Cortex of kidney (tissue), 1 donor: ENCODE measurements at places on chromosomes 6 and 20.

- DNase-seq = no peak
Observed at GRCh38 chr6:69880601-69881000, 14.2 kb downstream of the COL19A1 start.

- DNase-seq = no peak
Observed at GRCh38 chr6:27502508-27503435, 29.9 kb upstream of the ZNF184 start.

- no peak for DNase-seq
Observed at GRCh38 chr6:45685076-45685475, 307.3 kb upstream of the SUPT3H start.

DNA sequence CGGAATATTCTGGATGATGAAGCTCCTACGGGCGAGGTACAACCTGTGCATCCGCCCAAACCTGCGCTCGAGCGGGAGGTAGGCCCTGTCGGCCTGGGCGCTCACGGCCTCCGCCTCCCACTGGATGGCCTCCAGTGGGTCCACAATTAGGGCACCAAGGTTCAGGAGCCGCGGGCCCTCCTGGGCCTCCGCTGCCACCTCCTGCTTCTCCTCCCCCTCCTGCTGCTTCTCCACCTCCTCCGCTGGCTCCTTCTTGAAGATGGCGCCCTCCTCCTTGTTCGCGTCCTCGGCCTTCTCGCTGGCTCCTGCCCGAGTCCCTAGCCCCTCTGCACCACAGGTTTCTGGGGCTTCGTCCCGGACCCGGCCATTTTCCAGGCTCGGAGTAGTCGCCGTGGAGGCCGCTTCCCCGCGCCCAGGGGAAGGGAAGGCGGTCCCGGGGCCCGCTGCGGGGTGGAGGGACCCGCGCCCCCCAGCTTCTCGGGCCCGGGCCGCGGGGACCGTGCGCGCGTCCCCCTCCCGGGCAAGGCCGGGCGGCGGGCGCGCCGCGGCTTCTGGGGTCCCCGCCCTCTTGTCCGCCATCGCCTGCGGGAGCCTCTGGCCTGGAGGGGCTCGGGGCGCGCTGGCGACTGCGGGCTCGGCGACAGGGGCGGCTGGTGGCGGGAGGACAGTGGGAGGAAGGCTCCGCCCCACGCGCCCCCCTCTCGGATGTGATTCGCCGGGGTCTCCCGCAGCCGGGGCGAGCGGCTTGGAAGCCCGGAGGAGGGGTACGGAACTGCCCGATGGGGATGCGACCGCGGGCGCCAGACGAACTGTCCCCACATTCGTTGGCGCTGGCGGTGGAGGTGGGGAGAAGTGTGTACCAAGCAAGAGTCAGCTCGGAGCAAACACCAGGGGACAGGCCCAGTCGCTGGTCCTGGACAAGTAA is 17.6 kb downstream of the PLAGL2 start:
- DNase-seq = no peak

DNA sequence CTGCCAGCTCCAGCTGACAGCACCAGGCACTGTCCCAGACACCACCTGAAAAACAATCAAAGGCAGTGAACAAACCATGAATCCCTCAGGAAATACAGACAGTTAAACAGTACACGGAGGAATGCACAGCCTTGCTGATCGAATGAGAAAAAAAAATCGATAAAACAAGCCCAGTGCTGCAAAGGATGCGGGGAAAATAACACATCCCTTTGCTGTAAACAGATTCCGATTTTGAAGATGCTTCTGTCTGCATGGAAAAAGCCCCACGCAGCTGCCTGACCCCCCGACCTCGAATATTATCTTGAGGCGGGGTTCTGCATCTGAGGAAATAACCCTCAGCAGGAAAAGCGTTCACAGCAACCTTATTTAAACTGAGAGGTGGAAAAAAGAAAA is 43.9 kb downstream of the RBM38 start:
- DNase-seq = no peak

DNA sequence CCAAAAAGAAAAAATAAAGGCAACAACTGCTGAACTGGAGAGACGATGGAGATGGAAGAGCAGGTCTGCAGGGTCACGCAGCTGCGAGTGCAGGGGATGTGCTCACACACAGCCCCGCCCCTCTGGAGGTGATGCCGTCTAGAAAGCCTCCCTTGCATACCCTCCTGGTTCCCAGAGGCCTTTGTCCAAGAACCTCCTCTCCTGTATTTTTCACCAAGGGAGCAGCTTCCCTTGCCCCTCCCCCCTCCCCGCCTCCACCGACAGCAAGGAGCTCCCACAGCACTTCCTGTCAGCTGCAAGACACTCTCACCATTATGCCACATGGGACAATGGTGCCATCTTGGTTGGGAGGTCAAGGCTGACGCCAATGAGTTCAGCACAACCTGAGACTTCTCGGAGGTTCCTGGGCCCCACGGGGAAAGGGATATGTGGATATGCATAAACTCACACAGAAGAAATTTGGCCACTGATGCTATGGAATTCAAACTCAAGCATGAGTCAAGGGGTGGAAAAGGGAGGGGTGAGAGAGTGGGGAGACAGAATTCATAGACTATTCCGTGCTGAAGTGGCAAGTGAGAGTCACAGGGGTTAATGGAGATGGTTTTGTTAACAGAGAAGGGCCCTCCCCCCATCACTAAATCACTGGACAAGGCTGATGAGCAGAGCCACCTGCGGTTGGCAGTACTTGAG is 132.9 kb downstream of the SCML4 start:
- no peak for DNase-seq

GRCh38 chr6:122736616-122737015 is 42.9 kb upstream of the FABP7 start:
- DNase-seq = no peak

DNA sequence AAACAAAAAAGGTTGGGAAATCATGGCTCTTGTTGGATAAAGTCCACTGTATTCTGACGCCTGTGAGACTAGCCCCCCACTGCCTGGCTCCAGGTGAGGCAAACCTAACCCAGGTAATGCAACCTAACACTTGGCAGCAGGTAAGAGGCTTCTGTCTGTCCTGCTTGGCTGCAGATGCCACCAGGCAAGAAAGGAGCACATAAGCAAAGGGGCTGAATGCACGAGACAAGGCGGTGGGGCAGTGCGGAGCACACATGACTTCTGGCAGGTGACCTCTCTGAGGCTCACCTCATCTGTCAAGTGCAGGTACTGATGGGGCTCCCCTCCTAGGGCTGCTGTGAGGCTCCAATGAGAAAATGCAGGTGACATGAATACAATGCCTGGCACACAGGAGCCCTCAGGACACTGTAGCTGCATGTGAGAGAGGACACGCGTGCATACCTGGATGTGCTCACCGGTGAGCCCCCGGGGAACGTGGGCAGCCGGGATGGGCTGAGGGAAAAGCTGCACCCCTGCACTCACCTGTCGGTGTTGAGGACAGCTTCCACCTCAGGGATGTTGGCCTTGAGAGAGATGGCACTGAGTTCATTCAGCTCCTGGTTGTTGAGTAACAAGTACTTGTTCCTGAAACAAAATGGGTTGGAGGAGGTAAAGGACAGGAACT is 54.1 kb downstream of the MYH7B start:
- DNase-seq = no peak

DNA sequence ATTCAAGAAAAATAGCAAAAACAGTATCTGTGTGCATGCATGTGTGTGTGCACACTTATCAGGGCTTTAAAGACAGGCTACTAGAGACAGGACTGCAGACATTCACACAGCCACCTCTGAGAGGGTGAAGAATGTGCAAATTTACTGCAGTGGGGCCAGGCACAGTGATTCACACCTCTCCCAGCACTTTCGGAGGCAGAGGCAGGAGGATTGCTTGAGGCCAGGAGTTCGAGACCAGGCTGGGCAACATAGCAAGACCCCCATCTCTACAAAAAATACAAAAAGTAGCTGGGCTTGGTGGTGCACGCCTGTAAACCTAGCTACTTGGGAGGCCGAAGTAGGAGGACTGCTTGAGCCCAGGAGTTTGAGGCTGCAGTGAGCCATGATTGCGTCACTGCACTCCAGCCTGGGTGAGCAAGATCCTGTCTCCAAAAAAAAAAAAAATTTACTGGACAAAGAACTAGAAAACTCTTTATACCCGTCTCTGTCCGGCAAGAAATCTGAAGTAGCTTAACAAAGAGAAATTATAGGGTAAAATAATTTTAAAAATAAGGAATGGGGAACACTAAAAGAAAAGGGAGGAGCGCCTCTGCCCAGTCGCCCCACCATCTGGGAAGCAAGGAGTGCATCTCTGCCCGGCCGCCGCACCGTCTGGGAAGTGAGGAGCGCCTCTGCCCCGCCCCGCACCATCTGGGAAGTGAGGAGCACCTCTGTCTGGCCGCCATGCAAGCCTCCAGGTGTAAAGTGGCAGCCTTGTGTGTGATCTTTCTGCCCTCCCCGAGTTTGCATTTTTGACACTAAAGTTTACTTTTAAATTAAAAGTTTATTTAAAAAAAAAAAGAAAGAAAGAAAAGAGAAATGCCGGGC is 105.1 kb downstream of the ZMYND8 start:
- DNase-seq = no peak

DNA sequence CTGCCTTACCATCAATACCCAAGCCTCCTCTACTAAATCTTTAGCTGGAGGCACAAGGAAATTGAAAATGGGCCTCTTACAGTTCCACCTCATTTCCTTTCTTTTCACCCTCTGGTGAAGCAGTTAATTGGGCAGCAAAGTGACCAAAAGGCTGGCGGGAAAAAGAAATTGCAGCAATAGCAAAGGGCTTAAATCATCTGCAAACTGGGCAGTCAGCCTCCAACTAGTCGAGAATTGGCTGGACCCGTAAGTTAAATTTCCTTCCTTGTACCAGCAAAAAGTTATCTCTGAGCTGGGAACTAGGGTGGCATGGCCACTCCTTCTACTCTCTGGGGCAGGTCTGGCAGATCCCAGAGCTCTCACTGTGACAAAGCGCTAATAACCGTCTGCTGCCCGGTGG is 33.5 kb downstream of the GHRH start:
- no peak for DNase-seq

DNA sequence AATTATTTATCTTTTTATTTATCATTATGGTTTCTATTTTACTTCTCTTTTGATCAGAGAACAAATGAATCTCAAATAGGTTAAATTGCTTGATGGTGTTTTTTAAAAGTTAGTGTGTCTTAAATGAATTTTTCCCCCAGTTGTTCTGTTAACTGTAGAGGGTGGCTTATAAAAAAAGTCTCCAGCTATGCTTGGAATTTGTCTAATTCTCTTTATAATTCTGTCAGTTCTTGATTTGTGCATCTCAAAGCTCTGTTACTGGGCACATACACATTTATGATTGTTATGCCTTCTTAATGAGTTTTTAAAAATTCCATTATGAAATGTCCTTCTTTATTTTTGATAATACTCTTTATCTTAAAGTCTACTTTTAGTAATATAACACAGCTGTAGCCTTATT is 58.0 kb downstream of the LIN28B start:
- DNase-seq = no peak

DNA sequence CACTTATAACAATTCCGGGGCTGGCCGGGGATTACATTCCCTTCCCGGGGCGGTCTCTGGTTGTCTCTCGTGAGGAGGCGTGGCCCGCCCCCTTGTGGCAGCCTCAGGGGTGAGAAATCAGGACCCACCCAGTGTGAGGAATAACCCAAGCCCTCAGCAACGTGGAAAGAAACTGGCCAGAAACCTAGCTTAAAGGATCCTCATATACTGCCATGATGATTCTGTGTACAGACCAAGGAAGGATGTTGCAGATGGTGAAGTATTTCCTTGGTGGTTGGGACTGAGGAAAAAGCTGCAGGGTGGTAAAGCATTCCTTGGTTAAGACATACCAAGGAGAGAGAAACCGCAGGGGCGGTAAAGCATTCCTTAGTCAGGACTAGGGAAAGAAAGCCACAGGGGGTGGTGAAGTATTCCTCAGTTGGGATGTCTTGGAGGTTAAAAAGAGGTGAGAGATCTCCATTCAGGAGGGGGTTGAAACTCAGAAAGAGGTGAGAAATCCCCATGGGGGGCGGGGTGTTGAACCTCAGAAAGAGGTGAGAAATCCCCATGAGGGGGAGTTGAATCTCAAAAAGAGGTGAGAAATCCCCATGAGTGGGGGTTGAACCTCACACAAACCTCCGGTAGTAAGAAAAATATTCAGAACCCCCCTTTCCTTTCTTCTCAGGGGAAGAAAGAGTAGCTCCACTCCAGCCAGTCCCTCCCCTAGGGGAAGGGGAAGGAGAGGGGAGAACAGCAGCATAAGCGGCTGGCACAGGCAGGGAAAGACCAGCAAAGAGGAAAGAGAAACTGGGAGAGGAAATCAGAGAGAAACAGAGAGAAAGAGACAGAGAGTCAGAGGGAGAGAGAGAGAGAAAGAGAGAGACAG is 238.1 kb downstream of the RNGTT start:
- no peak for DNase-seq

DNA sequence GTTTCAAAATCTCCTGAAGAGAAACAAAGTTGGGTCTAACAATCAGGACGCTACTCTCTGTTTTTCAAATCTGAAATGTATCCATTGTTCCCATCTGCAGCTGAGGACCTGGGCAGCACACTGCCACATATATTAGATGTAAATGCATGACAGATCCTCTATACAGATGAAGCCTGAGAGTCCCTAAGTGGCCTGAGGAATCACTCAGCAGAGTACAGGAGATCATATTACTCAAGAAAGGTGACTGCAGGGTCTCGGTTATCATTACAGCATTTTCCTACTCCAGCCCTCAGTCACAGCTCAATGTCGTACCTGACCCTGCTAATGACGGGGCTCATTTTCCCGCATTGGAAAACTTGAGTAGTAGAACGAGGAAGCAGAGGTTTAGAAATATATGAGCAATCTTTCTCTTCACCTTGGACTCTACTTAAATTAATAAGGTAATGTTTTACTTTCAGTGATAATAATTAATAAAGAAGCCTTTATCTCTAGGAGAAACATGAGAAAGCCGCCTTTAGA is 256.2 kb upstream of the IRAK1BP1 start:
- DNase-seq = no peak

- no peak for DNase-seq
Observed at GRCh38 chr6:30238178-30238795, 25.1 kb upstream of the TRIM26 start.

DNA sequence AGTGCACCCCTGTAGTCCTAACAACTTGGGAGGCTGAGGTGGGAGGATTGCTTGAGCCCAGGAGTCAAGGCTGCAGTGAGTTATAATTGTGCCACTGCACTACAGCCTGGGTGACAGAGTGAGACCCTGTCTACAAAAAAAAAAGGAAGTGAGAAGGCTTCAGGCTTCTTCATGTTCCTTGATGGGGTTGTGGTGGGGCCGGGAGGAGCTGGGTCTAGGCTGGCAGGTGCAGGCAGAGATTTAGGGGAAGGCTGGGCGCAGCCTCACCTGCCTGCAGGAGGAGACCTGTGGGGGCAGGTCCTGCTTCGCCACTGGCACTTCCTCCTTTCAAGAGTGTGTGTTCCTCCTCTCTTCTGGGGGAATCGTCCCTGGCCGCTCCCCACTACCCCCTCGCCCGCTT is 63.9 kb downstream of the CHMP4B start:
- no peak for DNase-seq
